Activated naive CD8-positive, alpha-beta T cell treated with anti-CD3 and anti-CD28 coated beads for 36 hours (primary cell): ENCODE measurements at places on chromosomes 1 and 21. TPM values are rescaled to one million over a fixed set of nuclear protein-coding genes. Genes with fewer than 3 reads are reported as not detected.

Gene VASH2
- total RNA-seq = 0.21 TPM

Gene MR1
- total RNA-seq = 14.5 TPM

Gene CGN
- 1.3 TPM for total RNA-seq

Gene CYYR1
- not detected for total RNA-seq

Gene GGPS1
- 29.5 TPM for total RNA-seq

Gene OR2T1
- not detected for total RNA-seq

Gene GJC2
- total RNA-seq = 1.2 TPM

Gene CDC73
- 46.3 TPM for total RNA-seq

Gene EMC1
- 49.9 TPM for total RNA-seq

Gene CA6
- total RNA-seq = 12.3 TPM

Gene HSD11B1
- total RNA-seq = 0.36 TPM

Gene LINGO4
- not detected for total RNA-seq

Gene CD1E
- not detected for total RNA-seq

Gene COX20
- total RNA-seq = 50.7 TPM

Gene FAM72D
- total RNA-seq = 17.8 TPM

Gene PTPRC
- 422 TPM for total RNA-seq

Gene B3GALT2
- not detected for total RNA-seq

Gene SARS1
- 217 TPM for total RNA-seq

Gene CEP170
- 44.3 TPM for total RNA-seq

Gene FAM78B
- 0.62 TPM for total RNA-seq

Gene S100A7
- not detected for total RNA-seq

Gene B3GALNT2
- total RNA-seq = 14.6 TPM

Gene CFHR5
- total RNA-seq = not detected

Gene RIIAD1
- total RNA-seq = not detected

Gene ZNF593OS
- not detected for total RNA-seq

Gene PLPP3
- not detected for total RNA-seq

Gene TRIM62
- 3.4 TPM for total RNA-seq

Gene OR2M3
- total RNA-seq = not detected

Gene CACNA1S
- total RNA-seq = not detected

Gene KCNJ6
- total RNA-seq = not detected

Gene TFF1
- not detected for total RNA-seq

Gene FMN2
- total RNA-seq = not detected

Gene UMODL1
- not detected for total RNA-seq

Gene FOXO6
- 0.19 TPM for total RNA-seq

Gene KANK4
- not detected for total RNA-seq

Gene SOX13
- not detected for total RNA-seq

Gene C1orf116
- 0.08 TPM for total RNA-seq

Gene RPTN
- total RNA-seq = not detected

Gene NTRK1
- total RNA-seq = 3.4 TPM

Gene CEPT1
- 35.9 TPM for total RNA-seq

Gene OR10J5
- total RNA-seq = not detected

Gene S100A3
- not detected for total RNA-seq

Gene AMY1C
- total RNA-seq = not detected

Gene WNT9A
- total RNA-seq = not detected

Gene CRNN
- not detected for total RNA-seq

Gene FCRL4
- not detected for total RNA-seq

Gene RSPO1
- total RNA-seq = not detected

Gene SCNM1
- total RNA-seq = 81.9 TPM

Gene RAB3B
- total RNA-seq = 0.06 TPM
